ENCODE measurements at places on chromosomes 12 and 14.

DNA sequence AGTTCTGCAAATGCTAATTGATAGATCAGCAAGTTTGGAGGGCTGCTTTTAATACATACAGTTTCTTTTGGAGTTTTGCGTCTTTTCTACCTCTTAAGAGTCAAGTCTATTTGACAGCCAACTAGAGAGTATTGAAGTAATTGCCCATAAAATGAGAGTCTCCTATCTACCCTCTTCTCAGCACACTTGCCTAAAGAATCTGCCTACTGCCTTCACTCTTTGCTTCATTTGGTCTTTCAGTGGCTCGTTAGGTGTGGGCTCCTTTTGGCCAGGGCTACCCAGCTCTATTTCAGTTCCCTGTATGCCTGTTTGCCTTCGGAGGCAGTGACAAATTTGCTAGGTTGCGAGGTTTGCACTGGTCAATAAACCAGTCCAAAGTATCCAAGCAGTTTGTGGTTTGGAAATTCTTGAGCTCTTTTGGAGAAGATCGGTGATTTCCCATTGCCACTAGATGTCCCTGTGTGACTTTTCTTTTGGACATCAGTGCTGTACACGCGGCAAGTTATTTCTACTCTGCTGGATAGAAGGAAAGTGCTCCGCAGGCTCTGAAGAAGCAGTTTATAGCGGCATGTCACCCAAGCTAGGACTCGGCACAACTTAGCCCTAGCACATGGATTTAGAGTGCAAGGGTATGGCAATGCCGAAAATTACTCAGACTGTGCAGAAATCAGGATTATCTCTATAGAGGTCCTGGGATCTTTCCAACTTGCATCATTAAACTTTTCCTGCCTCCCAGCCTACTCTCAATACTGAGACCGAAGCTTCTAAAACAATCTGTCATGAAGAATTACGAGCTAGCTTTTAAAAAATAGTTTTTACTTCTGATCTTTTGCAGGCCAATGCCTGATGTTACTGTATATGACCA is 38.6 kb downstream of the MGST1 start:
- no peak for DNase-seq

DNA sequence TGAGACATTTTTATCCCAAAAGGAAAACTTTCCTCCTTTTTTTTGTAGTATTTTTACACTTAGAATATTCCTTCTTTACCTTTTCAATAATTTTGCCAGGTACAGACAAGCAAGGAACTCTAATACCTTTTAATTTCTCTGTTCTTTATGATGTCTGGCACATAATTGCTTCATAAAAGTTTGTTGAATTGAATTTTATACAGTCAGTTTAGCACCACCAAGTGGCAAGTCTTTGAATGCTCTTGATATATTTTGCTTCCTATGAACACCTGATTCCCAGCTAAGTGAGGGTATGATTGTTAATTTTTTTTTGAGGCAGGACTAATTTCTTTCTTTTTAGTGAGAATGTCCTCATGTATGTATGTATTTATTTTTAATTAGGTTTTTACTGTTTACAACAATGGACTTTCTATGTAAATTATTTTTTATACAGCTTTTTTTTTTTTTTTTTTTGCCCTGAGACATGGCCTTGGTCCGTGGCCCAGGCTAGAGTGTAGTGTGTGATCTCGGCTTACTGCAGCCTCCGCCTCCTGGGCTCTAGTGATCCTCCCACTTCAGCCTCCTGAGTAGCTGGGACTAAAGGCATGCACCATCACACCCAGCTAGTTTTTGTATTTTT is 6.9 kb downstream of the TBC1D15 start:
- DNase-seq, result no peak

DNA sequence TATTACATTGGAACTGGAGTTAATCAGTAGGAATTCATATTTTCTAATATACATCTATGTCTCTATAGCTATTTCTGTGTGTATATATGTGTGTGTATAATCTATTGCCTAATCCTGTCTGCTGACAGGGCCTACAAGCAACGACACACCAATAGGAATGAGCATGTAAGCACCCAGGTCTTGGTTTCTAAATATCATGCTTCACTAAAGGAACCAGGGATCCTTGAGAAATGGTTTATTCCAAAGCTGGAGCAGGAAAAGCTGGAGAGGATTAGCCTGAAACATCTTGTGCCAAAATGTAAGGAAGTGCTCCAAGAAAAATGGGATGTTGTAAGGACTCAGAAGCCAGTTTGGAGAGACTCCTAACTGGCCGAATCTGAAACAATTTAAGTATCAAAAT is 29.3 kb upstream of the LGALS3 start:
- no peak for DNase-seq

DNA sequence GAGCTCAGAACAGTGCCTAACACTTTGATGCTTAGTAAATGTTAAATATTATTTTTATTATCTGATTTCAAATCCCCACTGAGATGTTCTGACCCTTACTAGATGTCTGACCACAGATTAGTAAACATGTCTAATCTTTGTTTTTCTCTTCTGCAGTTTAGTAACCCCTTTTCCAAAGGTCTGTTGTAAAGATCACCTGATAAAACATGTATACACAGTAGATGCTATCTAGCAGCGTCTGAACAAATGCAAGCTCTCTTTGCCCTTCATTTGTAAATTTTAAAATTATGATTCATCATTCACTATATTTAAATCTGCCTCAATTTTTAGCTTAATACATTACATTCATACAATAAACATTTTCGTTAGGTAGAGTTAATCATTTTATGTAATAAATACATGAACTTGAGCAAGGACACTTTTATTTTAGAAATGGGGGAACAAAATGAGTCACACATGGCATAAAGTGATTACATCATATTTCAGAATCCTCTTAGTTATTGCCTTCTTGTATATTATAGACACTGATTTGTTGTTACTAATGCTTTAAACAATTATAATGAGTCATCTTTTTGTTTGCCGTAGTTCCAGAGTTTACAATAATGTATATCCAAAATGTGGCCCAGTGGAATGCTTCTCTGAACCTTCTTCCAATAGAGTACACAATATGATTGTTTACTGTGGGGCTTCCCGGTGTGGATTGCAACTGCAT is 1.7 kb upstream of the OR4K5 start:
- DNase-seq, result no peak

GRCh38 chr12:15599266-15600037 is 189.7 kb downstream of the EPS8 start:
- no peak for DNase-seq

GRCh38 chr14:69997849-69998248 is 118.6 kb downstream of the SMOC1 start:
- no peak for DNase-seq

- no peak for DNase-seq
Measured at GRCh38 chr12:132360410-132360809, 31.0 kb upstream of the GALNT9 start.

- DNase-seq, result no peak
Measured at GRCh38 chr12:128684352-128684751, 139.4 kb downstream of the SLC15A4 start.

- DNase-seq, result no peak
Measured at GRCh38 chr12:58323676-58324075, 382.3 kb downstream of the ATP23 start.

DNA sequence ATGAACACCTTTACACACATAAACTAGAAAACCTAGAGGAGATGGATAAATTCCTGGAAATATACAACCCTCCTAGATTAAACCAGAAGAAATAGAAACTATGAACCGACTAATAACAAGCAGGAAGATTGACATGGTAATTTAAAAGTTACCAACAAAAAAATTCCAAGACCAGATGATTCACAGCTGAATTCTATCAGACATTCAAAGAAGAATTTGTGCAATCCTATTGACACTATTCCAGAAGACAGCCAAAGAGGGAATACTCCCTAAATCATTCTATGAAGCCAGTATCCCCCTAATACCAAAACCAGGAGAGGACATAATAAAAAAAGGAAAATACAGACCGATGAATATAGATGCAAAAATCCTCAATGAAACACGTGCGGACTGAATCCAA is 102.6 kb upstream of the KRR1 start:
- no peak for DNase-seq

DNA sequence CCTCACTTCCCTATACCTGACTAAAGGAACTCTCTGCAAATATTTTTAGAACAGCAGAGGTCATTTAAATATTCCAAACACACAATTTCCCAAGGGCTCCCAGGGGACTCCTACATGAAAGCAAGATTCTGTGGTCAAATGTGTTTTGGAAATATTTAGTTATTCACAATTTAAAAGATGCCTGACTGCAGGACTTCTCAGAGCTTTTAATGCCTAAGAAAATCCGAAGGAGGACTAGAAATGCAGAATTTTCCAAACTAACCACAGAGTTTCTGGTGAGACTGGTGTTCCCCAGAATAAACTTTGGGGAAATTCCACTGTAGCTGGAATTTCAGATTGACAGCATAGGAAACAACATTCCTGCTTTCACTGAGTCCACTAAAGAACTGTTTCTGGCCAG is 84.8 kb upstream of the MAP1LC3B2 start:
- no peak for DNase-seq

DNA sequence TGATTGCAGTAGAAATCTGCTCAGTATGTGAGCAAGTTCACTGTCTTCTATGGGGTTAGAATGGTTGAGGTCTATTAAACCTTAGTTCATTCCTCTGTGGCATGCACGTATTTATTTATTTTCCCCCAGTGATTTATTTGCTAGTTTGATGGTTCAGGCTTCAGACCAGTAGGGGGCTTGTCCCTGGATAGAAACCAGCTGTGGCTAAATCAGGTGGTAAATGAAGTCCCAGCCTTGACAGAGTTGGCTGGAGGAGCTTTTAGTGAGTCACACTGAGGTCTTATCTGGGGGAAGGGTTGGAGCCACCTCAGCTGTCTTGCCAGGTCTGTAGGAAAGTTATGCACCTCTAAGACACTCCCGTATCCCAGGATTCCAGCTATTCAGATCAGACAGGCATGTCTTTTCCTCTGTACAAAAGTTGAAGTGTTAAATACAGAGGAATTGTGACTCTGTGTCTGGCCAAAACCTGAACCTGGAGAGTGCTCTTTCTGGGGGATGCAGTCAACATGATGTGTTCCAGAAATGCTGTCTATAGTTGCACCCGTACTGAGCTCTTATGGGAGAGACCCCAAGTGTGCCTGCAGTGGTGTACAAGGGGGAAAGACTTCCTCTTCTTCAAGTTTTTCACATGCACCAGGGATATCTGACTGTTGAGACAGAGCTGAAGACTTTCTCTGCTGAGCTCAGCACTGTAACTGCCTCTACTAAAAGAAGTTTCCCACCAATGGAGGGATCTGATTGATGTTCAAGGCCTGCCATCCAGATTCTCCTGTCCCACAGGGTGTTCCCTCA is 1322.1 kb downstream of the TMEM121 start:
- DNase-seq, result no peak

- DNase-seq, result no peak
Measured at GRCh38 chr12:25401547-25402345, 151.0 kb upstream of the KRAS start.

- no peak for DNase-seq
Measured at GRCh38 chr14:35786856-35787255, 22.2 kb downstream of the RALGAPA1 start.

DNA sequence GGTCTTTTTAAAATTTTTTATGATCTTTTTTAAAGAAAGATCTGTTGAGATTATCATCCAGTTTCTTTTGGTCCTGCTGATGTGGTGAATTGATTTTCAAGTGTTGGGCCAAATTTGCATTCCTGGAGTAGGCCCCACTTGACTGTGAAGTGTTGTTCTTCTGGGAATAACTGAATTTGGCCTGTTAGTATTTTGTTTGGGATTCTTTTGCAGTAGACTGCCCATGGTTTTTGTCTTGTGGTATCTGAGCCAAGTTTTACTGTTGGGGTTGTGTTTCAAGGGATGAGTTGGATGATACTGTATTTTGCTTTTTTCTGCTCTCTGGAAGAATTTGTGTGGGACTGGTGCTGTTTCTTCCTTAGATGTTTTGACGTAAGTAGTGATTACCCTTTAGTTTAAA is 4.0 kb upstream of the SYCP3 start:
- DNase-seq, result no peak

GRCh38 chr12:74689071-74689655 is 151.5 kb downstream of the ATXN7L3B start:
- no peak for DNase-seq

- DNase-seq, result no peak
Measured at GRCh38 chr12:40565029-40565633, 127.1 kb upstream of the CNTN1 start.

GRCh38 chr14:29339494-29340172 is 573.0 kb downstream of the FOXG1 start:
- no peak for DNase-seq

GRCh38 chr12:86666316-86666715 is 410.1 kb upstream of the MGAT4C start:
- no peak for DNase-seq

GRCh38 chr12:106074706-106075392 is 63.9 kb downstream of the NUAK1 start:
- DNase-seq, result no peak

GRCh38 chr12:67002720-67003119 is 266.4 kb upstream of the CAND1 start:
- no peak for DNase-seq

- DNase-seq, result no peak
Measured at GRCh38 chr12:125161712-125162022, 96.4 kb downstream of the AACS start.

- no peak for DNase-seq
Measured at GRCh38 chr12:131493068-131493826, 217.6 kb upstream of the SFSWAP start.

DNA sequence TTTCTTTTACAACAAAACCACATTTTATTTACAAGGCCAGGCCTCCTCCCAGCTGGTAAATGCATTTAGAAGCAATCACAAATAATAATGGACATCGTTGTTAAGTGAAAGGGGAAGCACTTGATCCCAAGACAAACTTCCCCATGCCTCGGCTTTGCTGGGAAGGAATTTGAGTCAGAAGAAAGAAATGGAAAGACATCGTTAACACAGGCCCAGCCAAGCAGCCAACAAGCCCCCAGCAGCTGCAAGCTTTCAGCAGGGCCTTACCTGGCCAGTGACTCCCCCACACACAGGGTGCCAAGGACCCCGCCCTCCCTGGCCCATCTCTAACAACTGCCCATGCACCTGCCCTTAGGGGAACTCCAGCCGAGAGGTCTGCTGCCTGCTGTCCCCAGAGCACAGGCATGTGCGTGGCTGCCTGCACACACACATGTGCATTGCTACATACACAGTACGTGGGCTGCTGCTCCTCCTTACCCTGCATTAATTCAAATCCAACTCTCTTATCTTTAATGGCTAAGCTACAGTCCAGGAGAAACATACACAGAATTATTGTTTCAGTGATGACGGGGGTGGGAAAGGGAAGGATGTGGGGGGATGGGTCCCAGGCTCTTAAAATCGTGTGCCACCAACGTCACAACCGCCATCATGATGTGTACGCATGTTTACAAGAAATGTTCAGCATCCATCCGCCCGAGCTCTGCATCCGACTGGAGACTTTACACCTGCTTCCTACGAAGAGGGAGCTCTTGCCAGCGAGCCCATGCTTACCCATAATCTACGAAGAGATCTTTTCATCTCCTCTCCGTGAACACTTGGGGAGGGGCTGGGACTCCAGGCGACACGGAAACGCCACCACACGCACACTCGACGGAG is 9.8 kb downstream of the BCL11B start:
- no peak for DNase-seq
